ENCODE measurements at places on chromosomes 13 and 19. TPM values are rescaled to one million over a fixed set of nuclear protein-coding genes. Genes with fewer than 3 reads are reported as not detected.

RFPL4A gene
- not detected for total RNA-seq

ERICH6B gene
- total RNA-seq = not detected

NLRP7 gene
- not detected for total RNA-seq

CYP4F11 gene
- not detected for total RNA-seq

ADGRE3 gene
- total RNA-seq = not detected

PRODH2 gene
- total RNA-seq = not detected

FEM1A gene
- total RNA-seq = 15.8 TPM

CGB8 gene
- 0.37 TPM for total RNA-seq

DDX49 gene
- 70.6 TPM for total RNA-seq

TEX26 gene
- total RNA-seq = not detected

C5AR1 gene
- 0.65 TPM for total RNA-seq

SLC8A2 gene
- total RNA-seq = 1.3 TPM

SIGLECL1 gene
- total RNA-seq = not detected

TRPC4 gene
- total RNA-seq = not detected
